ENCODE measurements at places on chromosomes 5 and 9.

DNA sequence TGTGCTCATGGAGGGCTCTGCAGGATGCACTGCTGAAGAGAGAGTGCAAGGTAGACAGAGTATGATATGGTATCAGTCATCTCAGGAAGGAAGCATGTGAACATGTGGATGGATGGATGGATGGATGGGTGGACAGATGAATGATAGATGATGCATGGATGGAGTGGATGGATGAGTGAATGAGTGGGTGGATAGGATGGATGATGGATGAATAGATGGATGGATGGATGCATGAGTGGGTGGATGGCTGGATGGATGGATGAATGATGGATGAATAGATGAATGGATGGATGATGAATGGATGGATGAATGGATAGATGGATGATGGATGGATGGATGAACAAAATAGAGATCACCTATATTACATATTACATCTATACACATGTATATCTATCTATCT is 341.3 kb downstream of the DRD1 start:
- no peak for DNase-seq

- DNase-seq: no peak
Observed at GRCh38 chr9:132182314-132183091, 20.6 kb downstream of the NTNG2 start.

GRCh38 chr5:32773944-32774343 is 62.8 kb downstream of the NPR3 start:
- no peak for DNase-seq

GRCh38 chr5:170434966-170435605 is 45.9 kb upstream of the KCNMB1 start:
- DNase-seq: no peak

DNA sequence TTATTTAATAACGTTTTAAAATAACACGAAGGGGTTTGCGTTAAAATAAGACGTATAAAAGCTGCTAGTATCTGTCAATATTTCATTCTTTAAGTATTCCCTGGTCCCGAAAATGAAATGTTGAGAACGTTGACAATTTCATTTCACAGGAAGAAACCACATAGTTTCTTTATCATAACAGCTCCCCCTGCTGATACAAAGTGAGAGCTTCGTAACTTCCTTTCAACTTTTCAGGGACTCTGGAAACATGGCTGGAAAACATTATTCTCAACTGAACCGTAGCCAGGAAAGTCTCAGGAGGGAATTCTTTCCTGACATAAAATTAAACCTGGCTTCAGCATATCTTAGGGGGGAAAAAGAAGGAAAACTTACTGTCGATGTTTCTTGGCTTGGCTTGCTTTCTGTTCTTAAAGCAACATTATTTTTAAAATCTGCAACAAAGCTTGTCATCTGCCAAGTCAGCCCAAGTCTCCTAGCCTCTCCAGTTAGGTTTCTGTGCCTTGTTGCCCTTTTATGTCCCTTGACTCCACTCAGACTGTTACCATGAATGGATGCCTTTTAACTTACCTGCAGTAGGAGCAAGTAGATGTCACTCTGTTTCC is 122.9 kb upstream of the DAB2 start:
- DNase-seq: peak; percentile 60

DNA sequence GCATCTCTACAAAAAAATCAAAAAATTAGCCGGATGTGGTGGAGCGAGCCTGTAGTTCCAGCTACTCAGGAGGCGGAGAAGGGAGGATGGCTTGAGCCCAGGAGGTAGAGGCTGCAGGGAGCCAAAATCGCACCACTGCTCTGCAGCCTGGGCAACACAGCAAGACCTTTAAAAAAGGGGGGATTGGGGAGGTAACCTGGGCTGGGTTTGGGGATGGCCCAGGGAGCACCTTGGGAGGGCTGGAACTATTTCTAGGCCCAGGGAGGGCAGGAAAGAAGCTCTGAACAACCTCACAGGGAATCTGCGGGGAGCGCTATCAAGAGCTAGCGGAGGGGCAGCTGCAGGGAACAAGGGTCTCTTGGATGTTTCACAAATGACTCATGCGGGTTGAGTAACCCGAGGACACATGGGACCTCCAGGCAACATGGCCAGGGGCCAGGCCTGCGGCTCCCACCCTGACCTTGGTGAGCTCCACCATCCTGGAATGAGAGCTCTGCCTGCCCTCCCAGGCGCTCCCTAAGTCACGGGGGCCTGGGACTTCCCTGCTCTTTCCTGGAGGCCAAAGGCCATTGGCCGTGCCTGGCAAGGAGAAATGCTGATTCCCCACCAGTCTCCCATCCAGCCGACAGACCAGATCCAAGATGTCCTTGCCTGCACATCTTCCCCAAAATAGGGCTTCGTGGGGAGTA is 23.4 kb downstream of the SARDH start:
- no peak for DNase-seq

DNA sequence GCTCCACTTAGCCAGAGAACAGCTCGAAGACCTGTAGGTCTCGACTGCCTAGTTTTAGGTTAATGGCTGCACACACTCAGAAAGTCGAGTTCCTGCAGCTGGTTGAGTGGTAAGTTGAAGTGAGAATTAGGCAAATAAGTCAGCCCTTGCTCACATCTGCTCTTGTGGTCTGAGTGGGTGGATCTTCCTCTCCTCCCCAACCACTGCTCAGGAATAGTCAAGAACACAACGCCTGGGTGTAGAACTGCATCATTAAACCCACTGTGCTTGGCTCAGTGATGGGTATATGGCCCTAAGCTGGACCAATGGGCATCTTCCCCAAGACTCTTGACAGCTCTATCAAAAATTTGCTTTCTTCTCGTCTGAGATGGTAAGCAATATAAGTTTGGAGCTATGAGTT is 20.9 kb upstream of the ADAM19 start:
- DNase-seq: no peak

DNA sequence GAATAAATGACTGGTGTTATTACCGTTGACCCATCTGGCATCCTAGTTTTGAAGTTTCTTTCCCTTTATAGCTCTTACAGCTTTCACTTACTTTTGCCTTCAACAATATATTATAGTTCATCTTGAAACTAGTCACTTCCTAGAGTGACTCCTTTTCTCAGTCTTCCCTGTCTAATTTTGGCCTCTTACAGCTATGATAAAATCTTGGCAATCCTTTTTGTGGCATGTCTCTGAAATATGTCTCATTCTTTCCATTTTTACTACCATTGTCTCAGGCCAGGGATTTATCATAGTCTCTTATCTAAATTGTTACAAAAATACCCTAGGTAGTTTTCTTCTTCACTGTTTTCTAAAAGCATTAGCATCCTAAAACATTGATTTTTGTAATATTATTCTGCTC is 621.3 kb upstream of the ZNF608 start:
- DNase-seq: no peak

DNA sequence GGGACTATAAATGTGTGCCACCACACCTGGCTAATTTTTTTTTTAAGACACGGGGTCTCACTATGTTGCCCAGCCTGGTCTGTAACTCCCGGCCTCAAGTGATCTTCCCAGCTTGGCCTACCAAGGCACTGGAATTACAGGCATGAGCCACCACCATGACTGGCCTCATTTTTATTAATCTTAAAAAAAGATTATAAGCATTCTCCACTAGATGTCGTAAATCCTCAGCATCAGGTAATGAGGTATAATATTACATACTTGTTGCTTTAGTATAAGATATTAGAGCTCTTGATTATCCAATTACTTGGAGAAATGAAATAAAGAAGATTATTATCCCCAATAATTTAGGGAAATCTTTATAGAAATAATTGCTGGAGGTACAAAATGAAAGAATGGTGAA is 78.2 kb upstream of the HTR1A start:
- DNase-seq: no peak

DNA sequence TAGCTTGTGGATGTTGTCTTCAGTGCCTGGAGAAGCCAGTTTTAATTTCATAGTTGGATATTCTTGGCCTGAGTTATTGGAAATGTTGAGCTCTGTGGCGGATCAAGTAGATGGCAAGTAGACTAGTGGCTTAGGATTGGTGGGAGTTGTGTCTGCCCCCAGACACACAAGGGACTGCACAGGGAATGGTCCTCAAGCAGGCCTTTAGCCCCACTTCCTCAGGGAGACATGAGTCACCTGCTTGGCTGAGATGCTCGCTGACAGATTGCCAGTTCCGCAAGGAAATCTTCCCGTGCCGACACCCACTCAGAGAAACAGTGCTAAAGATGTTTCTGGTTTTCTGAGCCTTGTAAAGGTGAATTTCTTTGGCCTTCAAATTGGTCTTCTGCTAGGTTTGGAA is 18.8 kb upstream of the CATSPER3 start:
- DNase-seq: peak; percentile 57

DNA sequence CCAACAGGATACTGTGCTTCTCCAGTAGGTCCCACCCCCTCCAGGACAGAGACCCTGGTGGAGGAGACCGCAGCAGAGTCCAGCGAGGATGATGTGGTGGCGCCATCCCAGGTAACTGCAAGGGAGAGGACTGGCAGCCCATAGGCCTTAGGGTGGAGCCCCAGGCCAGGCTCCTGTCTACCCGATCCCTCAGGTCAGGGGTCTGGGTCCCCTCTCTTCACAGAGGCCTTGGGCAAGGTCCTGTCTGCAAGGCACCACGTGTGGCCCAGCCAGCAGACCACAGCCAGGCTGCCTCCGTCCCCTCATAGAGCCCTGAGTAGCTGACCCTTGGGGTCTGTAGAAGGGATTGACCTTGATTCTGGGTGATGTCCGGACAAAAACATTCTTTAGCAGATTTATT is 20.0 kb downstream of the CD74 start:
- DNase-seq: no peak

- no peak for DNase-seq
Observed at GRCh38 chr9:34685591-34685990, 5.5 kb downstream of the CCL19 start.

DNA sequence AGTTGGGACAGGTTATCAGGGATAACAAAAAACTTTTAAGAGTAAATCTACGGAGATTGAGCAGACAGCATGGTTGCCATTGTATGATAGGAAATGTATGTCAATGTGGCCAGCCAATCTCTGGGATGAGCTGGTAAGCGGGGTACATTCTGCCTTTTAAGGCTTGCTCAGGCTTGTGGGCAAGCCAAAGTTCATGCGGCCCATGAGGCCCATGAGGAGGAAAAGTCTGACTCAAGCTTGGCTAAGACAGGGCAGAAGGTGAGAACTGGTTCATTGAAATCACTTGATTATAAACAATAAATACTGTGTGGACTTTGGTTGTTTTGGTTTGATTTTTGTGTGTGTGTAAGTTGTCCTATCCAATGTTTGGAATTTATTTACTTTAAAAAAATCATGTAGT is 997.1 kb downstream of the DNAH5 start:
- no peak for DNase-seq

DNA sequence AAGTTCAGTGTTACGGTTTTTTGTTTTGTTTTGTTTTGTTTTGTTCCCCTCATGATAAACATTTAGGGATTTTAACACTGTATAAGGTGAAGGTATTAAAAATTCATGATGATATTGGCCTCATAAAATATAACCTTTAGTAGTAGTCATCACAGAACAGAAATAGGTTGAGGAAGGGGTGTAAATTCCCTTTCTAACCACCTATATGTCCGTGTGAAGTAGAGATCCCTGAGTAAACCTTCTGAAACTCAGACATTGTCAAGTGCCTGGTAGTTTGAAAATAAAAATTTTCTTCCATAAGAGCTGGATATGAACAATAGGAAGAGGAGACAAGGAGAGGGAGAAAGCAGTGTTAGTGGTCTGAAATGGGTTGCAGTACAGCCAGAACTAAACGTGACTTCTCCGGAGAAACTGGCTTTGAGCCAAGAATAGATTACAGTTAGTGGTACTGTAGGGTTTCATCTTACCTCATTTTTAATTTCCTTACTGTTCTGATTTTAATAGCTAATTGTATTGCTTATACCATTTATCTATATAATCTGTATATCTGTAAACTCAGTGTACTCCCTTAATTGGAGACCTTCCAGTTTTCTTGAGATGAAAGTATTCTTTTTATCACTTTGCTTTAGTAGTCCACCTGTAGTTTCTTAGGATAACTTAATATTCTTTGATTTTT is 18.3 kb downstream of the UGCG start:
- no peak for DNase-seq

DNA sequence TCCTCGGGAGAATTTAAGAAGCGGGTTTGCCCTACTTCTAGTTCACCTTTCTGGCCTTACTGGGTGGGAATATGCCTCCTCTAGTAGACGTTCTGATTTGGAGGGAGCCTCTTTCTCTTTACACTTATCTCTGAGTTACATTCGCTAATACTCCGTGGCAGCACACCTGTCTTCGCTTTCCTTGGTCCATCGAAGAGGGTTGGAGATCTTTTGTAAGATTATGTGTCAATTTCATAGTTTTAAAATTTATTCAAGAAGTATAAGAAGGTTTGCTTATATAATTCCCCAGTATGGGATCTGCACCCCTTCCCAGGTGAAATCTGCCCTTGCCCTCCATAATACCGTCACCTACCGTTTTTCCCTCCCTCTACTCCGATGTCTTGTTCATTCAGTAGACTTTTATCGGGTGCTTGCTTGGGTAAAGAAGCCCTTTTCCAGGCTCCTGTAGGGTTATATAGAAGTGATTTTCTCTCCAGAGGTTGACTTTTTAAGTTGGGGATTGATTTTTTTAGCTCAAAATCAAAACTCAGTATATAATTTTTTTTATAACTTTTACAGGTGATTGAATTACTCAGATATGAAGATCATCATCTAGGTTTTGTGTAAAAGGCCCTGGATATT is 1.1 kb downstream of the GPBP1 start:
- no peak for DNase-seq

DNA sequence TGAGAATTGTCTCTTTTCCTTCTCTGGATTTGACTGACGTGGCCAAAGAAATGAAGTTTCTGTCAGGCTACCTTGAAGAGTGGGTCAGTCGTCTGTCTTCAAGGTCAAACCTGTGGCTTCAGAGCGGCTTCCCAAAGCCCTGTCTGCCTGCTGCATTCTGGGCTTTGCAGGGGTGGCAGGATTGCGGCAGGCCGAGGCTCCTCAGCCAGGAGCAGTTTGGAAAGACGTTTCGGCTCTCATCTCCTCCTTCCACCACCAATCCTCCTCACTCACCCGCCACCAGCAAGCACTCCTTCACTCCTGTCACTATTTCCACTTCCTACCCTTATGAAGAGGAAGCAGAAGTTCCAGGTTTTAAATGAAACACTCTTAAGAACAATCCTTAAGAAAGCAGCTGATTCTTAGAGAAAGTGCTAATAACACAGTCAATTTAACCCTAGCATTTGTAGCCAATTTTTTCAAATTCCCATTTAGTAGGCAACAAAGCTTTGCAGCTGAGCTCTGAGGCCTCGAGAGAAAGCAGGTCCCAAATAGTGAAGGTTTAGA is 351.7 kb downstream of the ZNF608 start:
- no peak for DNase-seq

DNA sequence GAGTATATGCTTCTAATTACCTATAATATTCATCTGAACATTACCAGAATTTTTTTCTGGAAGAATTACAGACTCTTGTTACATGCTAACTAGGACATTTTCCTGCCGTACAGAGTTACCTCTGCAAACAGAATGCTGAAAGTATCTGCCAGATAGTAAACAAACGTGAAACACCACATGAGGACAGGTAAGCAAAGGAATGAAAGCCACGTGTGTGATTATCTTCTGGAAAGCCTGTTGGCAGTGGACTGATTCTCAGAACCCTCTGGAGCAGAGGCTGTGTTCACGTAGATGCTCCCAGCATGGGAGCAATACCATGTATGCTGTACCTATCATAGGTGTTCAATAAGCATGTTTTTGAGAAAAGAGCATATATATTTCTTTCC is 472.6 kb downstream of the ENC1 start:
- no peak for DNase-seq

All from HCEC 1CT (cell line).